ENCODE measurements at places on chromosomes 7 and 10. TPM values are rescaled to one million over a fixed set of nuclear protein-coding genes. Genes with fewer than 3 reads are reported as not detected.

Gene FAM25A
- not detected for total RNA-seq

Gene GIMAP2
- total RNA-seq, result 5.1 TPM

Gene AUTS2
- total RNA-seq, result 22.3 TPM

Gene MEOX2
- 4.5 TPM for total RNA-seq

Gene SERPINE1
- total RNA-seq, result 290 TPM

Gene PVRIG
- not detected for total RNA-seq

Gene SNCG
- total RNA-seq, result 3.2 TPM

Gene MBLAC1
- 2.9 TPM for total RNA-seq
